ENCODE measurements at places on chromosomes 16 and 17.

- no peak for DNase-seq
These were observed 61.6 kb downstream of the TIMM22 start for GRCh38 chr17:1058423-1059130.

- DNase-seq, result no peak
These were observed 14.2 kb upstream of the IL21R start for GRCh38 chr16:27387724-27388123.

DNA sequence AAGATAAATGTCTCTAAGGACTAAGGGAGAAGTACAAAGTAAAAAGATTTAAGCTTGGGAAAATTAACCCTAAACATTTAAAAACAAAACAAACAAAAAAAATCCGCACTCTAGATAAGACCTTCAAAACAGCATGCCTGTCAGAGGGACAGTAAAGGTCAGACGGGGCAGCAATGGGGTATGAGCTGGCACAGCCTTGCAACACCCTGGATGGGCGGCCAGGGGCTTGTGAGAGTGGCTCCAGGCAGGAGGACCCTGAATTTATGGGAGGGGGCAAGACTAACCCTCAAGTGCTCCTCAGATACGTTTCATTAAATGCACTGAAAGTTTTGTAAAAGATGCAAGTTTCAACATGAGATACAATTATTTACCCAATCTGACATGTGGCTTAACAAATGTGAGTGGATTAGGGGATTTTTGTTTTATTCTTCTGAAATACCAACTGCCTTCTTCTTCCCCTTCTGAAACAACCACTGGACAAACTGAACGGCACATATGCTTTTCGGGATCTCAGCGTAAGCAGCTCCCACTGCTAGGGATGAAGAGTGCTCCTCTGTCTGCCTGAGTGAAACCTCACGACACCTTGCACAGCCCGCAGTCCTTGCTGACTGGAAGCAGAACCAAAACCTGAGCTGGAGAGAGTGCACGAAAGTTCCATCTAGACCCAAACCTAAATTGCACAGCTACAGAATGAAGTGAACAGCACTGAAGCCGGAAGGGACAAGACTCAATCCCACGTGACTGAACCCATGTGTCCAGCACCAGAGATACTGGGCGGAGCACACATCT, 128.4 kb downstream of the ANKRD11 start:
- no peak for DNase-seq

GRCh38 chr16:87053016-87053982, 263.9 kb downstream of the C16orf95 start:
- DNase-seq, result no peak

- no peak for DNase-seq
These were observed 22.2 kb downstream of the LASP1 start for GRCh38 chr17:38892083-38892482.

DNA sequence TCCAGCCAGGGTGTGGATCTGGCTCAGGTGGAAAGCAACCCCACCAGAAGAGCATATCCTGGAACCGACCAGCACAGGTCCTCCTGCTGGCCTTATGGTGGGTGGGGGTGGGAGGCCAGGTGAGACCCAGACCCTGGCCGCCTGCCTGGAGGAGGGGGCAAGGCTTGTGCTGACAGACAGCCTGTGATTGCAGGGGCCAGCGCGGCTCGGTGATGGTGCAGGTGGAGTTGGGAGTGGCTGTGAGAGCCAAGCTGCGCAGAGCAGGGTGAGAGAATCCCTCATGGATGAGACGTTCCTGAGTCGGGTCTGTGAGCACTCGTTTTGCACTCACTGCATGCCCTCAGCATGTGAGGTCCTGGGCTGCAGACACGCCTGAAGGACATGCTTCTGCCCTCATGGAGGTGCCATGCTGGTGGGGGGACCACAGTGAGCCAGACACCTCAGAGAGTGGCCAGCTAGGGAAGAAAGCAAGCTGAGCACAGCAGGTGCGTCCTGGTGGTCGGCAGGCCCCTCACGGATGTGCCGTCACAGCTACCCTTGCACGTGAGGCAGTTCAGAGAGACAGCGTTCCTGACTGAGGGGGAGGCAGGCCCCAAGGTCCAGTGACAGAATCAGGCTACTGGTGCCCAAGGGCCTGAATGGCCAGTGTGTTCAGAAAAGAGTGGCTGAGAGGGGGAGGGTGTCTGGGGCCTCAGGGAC, 3.8 kb upstream of the KCNJ12 start:
- DNase-seq, result no peak

DNA sequence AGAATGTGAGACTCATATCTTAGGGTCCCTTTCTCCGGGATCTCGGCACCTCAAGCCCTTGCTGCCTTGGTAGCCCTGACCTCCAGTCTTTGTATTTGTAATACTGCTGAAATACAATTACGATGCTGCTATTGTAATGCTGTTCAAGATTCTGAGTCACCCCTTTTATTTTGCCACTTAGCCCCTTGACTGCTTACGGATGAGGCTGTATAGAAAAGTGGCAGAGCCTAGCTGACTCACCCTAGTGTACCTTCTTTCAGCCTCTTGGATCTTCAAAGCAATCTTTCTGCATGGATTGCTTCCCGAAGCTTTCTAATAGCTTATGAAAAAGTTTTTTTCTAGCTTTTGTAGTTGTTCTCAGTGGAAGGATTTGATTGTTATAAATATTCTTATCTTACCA, 187.9 kb downstream of the KCNJ2 start:
- DNase-seq, result no peak
